ENCODE measurements at places on chromosomes 6 and 20. TPM values are rescaled to one million over a fixed set of nuclear protein-coding genes. Genes with fewer than 3 reads are reported as not detected.

Gene EPHA7
- total RNA-seq, result 11.5 TPM

Gene CSTF1
- 24.4 TPM for total RNA-seq

Gene RAB44
- total RNA-seq, result 1.3 TPM

Gene BTNL2
- total RNA-seq, result not detected

Gene DNMT3B
- total RNA-seq, result 1.0 TPM

Gene SLC26A8
- total RNA-seq, result 6.7 TPM

Gene POU3F2
- not detected for total RNA-seq

Gene COL10A1
- total RNA-seq, result 3.4 TPM

Gene RSPO4
- total RNA-seq, result not detected

Gene PRKN
- 11.2 TPM for total RNA-seq

Gene ID4
- 16.5 TPM for total RNA-seq

Gene GHRH
- not detected for total RNA-seq

Gene TMEM200A
- total RNA-seq, result 2.1 TPM

Gene C6orf52
- not detected for total RNA-seq

Gene HDAC2
- 47.9 TPM for total RNA-seq

Gene CD24
- 65.9 TPM for total RNA-seq

GRCh38 chr20:64091770-64092169 is 7.6 kb upstream of the LKAAEAR1 start:
- no peak for DNase-seq

DNA sequence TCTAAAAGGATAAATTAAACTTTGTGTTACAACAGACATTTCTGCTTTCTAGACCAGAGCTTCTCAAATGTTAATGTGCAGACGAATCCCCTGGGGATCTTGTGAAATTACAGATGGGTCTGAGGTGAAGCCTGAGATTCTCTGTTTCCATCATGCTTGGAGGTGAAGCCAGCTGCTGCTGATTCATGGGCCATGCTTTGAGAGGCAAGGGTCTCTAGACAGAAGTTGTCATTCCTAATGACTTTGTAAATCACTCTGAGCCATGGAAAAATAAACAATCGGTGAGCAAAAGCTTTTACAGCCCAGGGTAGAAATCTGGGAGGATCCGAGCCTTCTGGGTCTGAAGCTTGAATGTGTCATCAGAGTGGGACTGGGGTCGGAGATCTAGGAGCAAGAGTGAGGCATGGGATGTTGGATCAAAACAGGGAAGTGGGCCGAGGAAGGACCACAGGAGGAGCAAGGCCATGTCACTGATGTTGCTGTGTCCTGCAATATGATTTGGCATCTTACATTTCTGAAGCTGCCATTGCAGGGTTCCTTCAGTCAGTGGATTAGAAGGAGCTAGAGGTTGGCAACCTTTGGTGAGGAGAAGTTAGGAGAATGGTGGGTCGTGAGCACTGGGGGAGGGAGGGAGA is 77.3 kb downstream of the TRMT11 start:
- DNase-seq, result no peak

DNA sequence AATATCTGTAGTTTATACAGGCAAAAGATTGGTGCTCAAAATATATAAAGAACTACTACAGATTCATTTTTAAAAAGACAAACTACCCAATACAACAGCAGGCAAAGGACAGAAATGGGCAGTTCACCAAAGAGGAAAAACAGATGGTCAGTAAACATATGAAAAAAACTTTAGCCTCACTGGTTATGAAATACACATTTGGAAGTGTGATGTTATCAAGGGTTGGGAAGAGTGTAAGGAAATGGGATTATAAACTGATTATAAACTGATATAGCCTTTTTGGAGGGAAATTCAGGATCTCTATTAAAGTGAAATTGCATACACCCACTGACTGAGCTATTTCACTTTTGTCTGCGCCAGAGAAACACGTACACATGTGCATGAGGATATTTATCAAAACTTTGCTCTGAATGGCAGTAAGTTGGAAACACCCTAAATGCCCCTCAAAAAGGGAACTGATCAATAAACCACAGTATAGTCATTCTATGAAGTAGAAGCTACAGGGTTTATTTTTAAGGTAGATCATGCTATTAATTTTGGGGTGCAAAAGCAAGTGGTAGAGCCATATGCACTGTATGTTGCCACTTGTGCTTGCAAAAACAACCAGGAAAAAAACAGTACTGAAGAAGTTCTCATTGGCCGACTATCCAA is 32.2 kb upstream of the ARFGEF2 start:
- DNase-seq, result no peak

DNA sequence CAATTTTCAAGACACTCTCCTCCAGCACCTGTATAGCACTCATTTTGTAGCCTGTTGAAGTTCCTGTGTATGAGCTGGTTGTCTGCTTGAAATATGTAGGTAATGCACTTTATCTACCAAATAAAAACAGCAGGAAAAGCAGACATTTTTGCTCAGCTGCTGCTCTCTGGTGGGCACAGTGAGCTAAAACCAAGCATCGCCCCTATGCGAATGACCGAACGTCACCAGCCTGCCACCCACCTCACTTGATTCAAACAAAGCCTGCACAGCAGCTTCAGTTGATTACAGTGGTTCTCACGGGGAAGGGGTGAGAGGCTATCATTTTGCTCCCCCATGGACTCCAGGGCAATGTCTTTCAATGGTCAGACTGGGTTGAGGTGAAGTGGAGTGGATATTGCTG is 185.7 kb downstream of the SASH1 start:
- no peak for DNase-seq

DNA sequence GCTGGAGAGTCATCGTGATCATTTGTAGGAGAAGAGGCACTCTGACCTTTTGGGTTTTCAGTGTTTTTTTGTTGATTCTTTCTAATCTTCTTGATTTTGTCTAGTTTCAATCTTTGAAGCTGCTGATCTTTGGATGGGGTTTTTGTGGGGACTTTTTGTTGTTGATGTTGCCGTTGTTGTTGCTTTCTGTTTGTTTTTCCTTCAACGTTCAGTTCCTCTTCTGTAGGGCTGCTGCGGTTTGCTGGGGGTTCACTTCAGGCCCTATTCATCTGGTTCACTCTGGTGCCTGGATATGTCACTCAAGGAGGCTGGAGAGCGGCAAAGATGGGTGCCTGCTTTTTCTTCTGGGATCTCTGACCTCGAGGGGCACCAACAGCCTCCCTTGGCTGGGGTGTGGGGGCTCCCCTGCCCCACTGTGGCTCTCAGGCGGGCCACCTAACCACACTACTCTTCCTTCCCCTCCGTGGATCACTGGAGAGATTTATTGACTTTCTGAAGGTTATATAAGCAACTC is 21.5 kb upstream of the TMEM244 start:
- DNase-seq, result peak; percentile 71

- DNase-seq, result no peak
These were observed 8.5 kb upstream of the DSE start for GRCh38 chr6:116362276-116362675.

- DNase-seq, result peak; percentile 74
These were observed 6.3 kb upstream of the PARD6B start for GRCh38 chr20:50724851-50725723.

DNA sequence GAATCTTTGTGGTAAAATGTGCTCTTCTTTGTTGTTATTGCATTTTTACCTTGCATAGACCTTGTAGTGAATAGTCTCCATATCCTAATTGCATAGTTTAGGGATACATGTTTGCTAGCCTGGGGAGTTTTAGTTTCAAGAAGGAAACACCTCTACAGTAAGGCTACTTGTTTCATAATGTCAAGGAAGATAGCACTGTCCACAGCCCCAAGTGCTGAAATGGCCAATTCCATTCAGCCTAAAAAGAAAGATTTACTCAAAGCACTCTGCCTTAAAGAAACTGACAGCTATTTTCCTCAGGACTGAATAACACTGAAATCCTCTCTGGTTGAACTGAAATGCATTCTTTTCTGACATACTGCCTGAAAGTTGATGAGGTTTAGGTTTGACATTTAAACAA is 2.6 kb downstream of the HCRTR2 start:
- no peak for DNase-seq

GRCh38 chr6:124670801-124671200 is 291.4 kb upstream of the RNF217 start:
- no peak for DNase-seq

DNA sequence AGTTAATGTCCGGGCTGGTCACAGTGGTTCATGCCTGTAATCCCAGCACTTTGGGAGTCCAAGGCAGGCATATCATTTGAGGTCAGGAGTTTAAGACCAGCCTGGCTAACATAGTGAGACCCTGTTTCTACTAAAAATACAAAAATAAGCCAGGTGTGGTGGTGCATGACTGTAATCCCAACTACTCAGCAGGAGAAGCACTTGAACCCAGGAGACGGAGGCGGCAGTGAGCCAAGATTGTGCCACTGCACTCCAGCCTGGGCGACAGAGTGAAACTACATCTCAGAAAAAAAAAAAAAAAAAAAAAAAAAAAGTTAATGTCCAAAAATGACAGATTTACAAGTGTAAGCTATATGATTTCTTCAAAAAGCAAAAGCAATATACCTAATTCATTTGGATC is 124.9 kb downstream of the CCDC170 start:
- no peak for DNase-seq

- DNase-seq, result no peak
These were observed 54.9 kb downstream of the CDH22 start for GRCh38 chr20:46253391-46253790.

GRCh38 chr20:23631981-23632710 is 5.6 kb downstream of the CST3 start:
- no peak for DNase-seq

- DNase-seq, result peak; percentile 61
These were observed 23.9 kb downstream of the SUN5 start for GRCh38 chr20:32980131-32980941.

- no peak for DNase-seq
These were observed 545.6 kb upstream of the MAP3K7 start for GRCh38 chr6:91132461-91132860.

GRCh38 chr6:159969921-159970320 is 1.0 kb downstream of the IGF2R start:
- DNase-seq, result no peak

DNA sequence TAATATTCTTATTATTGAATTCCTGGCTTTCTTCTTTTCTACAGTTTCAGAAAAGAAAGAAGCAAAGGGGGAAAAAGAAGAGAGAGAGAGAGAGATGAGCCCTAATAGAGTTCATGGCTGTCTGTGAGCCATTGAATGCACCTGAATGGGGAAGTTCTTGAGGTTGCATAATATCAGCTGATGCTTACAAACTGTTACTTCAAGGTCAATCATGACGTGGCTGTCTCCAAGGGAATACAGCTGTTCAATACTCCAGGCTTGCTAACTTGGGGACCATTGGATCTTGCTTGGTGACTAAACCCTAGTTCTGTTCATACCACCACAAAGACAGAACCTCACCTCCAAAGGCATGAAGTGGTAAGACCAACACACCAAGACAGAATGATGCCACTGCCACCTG is 180.4 kb downstream of the ADGRG6 start:
- DNase-seq, result no peak

DNA sequence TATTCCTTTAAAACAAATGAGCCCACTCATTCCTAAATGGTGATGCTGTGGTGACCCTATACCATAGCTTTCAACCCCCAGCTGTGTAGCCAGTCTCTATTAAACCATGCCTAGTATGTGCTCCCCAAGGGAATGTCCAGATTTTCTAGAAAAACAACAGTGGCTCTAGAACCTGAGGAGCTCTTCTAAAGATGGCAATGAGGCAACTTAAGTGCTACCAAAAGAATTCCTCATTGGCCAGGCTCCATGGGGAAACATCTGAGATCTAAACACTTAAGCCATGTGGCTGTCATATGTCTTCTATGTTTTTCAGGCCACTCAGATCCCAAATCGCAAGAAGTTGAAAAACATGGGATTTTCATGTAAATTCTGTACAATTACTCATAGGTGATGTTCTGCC is 191.0 kb downstream of the TPBG start:
- DNase-seq, result no peak

GRCh38 chr6:123804014-123804786 is 535 bp downstream of the NKAIN2 start:
- DNase-seq, result peak; percentile 71

- DNase-seq, result no peak
These were observed 117.0 kb upstream of the HMGCLL1 start for GRCh38 chr6:55696041-55696440.

- no peak for DNase-seq
These were observed 663.4 kb upstream of the DEFB115 start for GRCh38 chr20:30594112-30594511.

GRCh38 chr20:62407221-62407992 is at the start of gene CABLES2:
CABLES2 (minus strand) TSS chr20:62407285; CDS start chr20:62407276, 9 bp downstream.
- peak; percentile 97 for DNase-seq

DNA sequence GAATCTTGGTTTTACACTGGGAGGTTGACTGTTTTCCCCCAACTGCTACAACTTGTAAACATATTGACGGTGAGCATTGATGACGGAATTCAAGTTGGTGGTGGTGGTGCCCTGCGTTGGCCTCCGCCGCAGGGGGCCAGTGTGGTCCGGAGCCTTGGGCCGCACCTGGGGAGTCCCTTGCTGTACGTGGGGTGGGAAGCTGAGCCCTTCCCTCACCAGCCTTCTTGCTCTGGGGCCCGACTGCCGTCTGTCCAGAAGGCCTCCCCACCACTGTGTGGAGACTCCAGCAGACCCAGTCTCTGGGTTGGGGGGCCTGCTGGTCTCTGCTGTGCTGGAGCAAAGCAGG is 11.4 kb downstream of the GATA5 start:
- DNase-seq, result no peak

DNA sequence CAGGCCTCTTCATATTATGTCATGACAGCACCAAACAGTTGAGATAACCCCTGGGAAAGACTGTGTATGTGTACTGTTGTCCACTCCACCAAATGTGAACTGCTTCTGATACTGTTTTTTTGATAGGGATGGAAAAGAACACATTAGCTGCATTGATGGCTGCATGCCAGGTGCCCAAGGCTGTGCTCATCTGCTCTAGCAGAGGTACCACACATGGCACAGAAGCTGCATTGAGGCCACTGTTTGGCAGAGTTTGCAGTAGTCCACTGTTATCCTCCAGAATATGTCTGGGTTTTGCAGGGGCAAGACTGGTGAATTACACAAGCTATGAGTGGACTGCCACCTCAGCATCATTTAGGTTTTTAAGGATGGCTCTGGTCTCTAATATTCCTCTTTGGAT is 28.2 kb upstream of the ELMO2 start:
- DNase-seq, result no peak

DNA sequence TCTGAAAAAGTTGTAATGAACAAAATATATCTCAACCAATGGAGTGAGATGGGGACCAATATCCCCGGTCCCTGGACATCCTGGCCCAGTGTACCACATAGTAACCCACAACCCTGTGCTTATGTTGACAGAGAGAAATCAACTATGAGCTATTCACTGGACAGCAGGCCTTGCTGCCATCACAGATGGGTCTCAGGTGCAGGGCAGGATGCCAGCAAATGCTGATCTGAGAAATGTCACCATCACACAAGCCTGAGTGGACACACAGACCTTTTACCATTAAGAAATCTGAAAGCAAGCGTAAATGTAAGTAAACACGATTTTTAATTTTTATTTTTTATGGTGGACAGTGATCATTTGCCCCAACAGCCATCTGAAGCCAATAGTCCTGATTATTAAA is 9.1 kb downstream of the RPP40 start:
- no peak for DNase-seq

DNA sequence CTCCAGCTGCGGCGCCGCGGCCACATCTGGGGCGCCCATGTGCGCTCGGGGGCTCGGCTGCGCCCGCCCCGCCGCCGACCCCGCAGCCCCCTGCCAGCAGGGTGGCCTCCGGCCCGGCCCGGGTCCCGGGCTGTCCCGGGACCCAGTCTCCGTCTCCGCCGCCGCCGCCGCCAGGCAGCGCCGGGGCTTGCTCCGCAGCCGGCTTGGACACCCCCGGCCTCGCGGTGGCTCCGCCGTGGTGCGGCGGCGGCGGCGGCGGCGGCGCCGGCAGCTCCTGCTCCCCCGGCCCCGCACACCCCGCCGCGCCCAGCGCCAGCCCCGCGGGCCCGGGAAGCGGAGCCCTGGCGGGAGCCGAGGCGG is 219 bp downstream of the ISM1 start:
- no peak for DNase-seq

- DNase-seq, result peak; percentile 67
These were observed 41.7 kb upstream of the ZBP1 start for GRCh38 chr20:57661746-57662455.

Data from spleen (tissue), 13 donors.